Posterior vena cava (tissue), 2 donors: ENCODE measurements at places on chromosomes 12 and 14. TPM values are rescaled to one million over a fixed set of nuclear protein-coding genes. Genes with fewer than 3 reads are reported as not detected.

Gene MANSC4
- not detected for total RNA-seq

Gene RNFT2
- 2.2 TPM for total RNA-seq

Gene RABGGTA
- total RNA-seq = 14.5 TPM

Gene PPFIA2
- total RNA-seq = 62.6 TPM

Gene LRFN5
- 0.38 TPM for total RNA-seq

Gene FSCB
- not detected for total RNA-seq

Gene IFNG-AS1
- not detected for total RNA-seq

Gene ITGA7
- 570 TPM for total RNA-seq

Gene ZBTB1
- total RNA-seq = 34.7 TPM

Gene CSRNP2
- total RNA-seq = 23.6 TPM

GRCh38 chr12:6605421-6606330 is 1.5 kb downstream of the CHD4 start:
- no peak for DNase-seq

- DNase-seq = no peak
These were observed 51.3 kb downstream of the SLC6A12 start for GRCh38 chr12:162467-163307.

DNA sequence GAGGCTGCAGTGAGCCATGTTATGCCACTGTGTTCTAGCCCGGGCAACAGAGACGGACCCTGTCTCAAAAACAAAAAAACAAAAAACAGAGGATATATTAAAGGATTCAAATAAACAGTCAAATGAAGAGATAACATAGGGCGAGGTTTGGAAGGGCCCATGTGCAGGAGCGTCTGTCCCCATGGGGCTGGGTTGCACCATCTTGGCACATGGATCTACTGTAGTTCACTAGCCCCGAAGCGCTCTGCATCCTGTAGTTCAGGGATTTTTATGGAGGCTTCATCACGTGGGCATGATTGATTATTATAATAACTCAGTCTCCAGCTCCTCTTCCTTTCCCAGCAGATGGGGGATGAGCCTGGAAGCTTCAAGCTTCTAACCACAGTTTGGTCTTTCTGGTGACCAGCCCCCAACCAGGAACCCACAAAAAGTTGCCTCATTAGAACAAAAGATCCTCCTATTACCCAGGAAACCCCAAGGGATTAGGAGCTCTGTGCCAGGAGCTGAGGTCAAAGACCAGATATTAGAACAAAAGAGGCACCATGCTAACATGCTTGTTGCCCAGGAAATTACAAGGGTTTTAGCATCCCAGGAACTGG is 59.9 kb downstream of the HCAR2 start:
- no peak for DNase-seq

DNA sequence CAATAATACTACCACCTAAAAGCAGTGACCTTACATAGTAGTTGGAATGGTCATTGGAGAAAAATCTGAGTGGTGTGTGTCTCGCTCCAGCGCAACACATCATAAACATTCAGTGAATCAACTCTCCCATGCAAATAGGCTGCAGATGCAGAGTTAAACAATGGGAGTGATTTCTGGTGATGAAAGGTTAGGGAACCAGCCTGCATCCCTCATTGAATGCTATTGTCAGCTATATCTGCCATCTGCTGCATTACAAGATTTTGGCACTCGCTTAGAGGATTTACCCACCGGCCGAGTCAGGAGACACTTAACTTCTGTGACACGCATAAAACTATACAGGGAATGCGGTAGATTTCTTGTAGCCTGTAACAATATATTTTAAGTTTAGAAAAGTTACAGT is 900.9 kb downstream of the FLRT2 start:
- no peak for DNase-seq

- no peak for DNase-seq
These were observed 23.6 kb downstream of the OR11H4 start for GRCh38 chr14:20262642-20263128.

- DNase-seq = no peak
These were observed 37.9 kb upstream of the MDM1 start for GRCh38 chr12:68370006-68370590.

- DNase-seq = peak; percentile 86
These were observed 268 bp downstream of the NDUFB1 start for GRCh38 chr14:92121207-92121669.

GRCh38 chr14:64082837-64083236 is 211.3 kb downstream of the ESR2 start:
- no peak for DNase-seq

GRCh38 chr12:82912406-82912805 is 225.7 kb downstream of the TMTC2 start:
- no peak for DNase-seq

DNA sequence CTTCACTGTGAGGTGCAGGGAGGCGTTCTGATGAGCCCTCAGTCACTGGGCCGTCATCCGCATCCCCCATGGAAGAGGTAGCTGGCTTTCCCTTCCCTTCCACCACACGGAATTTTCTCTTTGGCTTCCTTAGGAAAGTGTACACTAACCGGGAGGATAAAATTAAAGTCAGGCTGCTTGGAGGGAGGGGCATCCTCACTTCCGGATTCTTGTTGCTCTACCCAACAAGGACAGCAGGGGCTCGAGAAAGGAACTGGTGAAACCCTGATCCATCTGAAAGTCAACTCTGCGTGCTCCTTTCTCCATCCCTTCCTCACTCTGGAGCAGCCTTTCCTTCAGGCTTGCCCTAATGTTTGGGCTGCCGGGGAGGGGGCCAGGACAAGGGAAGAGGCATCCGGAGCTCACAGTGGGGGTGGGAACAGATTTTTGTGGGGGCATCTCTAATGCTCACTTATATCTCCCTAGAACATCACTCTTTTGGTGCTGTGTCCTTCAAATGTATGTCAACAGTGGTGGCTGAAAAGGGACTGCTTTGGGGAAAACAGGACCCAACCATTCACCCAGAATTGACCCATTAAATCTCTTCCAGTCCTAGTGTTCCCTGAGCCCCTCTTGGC is 101.4 kb upstream of the FKBP4 start:
- no peak for DNase-seq

DNA sequence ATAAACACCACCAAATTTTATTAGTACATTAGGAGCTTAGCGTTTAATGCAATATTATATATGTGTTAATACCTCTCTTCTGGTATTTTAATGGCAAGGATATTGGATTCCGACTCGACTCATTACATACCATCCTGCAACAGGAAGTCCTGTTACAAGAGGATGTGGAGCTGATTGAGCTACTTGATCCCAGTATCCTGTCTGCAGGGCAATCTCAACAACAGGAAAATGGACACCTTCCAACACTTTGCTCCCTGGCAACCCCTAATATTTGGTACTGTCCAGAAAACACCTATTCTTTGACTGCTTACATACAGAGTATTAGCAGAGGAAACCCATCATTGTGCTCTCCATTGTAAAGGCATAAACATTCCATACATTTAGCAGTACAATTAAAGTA is 45.2 kb downstream of the VEZT start:
- DNase-seq = no peak

DNA sequence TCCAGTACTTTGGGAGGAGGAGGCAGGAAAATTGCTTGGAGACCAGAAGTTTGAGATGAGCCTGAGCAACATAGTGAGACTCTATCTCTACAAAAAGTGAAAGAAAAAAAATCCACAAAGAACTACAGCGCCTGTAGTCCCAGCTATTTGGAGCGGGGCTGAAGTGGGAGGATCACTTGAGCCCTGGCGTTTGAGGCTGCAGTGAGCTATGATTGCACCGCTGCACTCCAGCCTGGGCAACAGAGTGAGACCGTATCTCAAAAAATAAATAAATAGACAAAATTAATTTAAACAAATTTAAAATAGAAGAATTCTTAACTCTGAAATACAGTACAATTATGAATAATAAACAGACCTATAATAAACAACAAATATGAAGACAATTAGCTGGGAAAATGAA is 40.9 kb downstream of the ATL1 start:
- no peak for DNase-seq

DNA sequence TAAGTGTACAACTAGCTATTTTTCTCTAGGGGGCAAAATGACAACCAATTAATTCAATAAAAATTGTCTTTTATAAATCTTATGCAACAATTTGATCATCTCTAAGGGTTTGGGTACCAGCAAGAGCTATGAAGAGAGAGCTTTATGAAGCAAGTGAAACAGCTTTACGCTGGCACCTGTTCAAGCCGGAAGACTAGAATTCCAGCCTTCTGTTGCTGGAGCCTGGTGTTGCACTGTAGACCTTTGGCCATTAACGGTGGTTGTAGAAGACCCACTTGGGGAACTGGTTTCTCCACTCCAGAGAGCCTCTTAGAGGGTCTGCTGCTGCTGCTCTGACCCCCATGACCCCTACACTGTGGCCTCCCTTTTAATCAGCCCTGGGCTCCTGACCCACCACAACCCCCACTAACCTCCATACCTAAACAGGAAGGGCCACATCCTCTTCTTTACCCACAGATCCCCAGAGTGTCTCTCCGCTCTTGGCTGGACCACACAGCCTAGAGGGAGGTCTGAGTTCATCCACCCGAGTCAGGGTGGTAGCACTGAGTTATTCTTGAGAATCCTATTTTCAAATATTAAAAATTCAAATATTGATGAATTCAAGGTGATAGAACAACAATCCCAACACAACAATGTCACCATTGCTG is 54.6 kb upstream of the STON2 start:
- DNase-seq = no peak

GRCh38 chr12:12282761-12283425 is 16.0 kb upstream of the LRP6 start:
- DNase-seq = no peak

GRCh38 chr14:73307261-73307660 is 70.0 kb downstream of the PAPLN start:
- DNase-seq = no peak

- DNase-seq = no peak
These were observed 52.3 kb downstream of the FNTB start for GRCh38 chr14:65038966-65039365.

DNA sequence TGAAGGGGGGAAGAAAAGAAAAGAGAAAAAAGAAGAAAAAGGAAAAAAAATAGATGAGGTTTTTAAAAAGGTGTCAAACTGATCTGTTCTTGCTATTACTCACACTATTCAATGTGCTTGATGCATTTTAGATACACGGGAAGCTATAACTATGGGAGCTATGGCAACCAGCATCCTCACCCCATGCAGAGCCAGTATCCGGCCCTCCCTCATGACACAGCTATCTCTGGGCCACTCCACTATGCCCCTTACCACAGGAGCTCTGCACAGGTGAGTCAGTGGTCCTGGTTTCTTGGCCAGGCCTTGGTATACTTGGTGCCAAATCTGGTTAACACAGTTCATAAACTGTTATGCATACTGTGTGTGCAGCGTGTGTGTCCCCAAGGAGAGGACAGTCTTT is 24.0 kb upstream of the RIC8B start:
- no peak for DNase-seq

DNA sequence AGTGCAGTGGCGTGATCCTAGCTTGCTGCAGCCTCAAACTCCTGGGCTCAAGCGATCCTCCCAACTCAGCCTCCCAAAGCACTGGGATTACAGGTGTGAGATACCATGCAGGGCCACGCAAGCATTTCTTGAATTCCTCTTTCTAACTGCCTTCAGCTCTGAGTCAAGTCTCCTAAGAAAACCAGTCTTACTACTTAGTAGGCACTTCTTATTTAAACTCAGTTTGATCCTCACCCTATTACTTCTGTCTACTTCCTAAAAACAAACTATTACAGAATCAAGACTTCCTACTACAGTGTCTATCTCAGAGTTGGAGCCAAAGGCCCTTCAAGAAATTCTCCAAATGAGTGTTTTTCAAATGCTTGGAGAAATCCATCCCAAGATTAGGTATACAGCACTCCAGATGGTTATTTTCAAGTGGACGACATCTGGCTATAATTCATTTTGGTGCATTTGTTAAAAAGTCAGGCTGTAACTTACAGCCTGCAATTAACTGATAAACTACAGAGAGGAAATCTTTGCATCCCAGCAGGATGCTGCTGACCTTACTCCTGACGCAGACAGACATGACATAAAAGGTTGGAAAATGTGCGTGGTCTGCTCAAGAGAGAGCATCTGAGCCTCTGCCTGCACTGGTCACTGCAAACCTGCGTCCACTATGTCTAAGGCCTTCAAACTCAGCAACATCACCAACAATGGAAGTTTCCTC is 34.7 kb downstream of the SSH1 start:
- peak; percentile 4 for DNase-seq

DNA sequence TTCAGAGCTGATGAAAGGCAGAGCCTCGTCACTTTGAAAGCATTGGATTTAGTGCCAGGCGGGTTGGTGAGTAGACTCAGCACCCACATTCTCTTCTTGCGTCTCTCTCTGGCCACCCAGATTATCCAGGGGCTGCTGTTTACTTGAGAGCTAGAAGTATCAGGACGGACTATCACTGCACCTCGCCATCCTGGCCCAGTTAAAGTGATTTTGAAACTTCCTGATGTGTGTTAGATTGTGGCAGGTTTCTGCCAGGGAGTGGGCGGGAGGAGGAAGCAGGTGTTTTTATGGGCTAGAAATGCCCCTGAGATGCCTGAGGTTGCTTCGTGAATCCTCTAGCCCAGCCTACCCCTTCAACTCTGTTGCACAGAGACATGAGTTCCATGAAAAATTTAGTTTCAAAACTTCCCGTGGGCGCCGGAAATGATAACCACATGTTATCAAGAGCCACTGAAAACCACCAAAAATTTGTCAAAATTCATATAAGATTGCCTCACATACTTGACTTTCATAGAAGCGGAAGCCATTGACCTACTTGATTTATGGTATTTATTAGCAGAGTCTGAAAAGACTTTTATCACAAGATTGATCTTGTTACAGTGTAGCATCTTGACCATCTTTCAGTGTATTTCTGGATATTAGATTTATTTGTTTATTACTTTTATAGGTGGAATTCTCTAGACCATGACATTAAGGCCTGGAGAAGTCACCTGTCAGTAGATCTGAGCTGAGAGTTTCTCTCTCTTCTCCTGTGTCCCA is 466.0 kb downstream of the RAD51B start:
- DNase-seq = no peak

DNA sequence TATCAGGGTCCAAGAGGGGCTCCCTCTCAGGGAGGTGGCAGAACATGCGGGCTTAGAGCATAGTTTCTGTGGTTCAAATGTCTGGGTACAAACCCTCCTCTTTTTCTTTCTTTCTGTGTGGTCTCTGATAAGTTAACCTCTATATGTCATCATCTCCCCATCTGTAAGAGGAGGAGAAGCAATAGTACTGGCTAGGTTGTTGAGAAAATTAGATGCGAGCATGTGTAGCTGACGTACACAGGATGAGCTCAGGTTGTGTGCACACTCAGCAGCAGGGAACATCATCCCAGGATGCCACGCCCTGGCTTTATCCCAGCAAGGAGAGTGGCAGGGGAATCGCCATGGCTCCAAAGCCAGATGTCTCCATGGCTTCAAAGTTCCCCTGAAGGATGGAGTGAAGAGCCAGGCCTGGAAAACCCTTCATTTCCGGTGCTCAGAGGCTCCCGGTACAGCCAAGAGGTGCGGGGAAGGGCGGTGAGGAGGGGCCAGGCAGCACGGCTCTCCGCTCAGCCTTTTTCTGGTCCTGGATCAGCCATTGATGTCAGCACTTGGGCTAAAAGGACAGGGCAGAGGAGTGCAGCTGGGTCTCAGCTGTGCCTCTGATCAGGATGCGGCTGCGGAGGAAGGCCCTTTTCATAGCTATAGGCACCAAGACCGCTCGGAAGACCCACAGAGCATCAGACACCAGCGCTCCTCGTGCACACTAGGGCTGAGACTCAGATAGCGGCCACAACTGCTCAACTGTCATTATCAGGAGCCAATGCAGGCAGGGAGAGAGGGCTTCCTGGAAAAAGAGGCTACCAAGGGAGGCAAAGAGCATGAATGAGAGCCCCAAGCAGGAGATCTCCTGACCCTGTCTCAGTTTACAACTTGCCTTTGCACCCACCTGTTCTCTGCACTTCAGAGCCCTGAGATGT is 41.5 kb downstream of the ARL6IP4 start:
- DNase-seq = no peak
